HT-29 (cell line): ENCODE measurements at places on chromosomes 2 and 18.
A peak's percentile ranks its signal among the peaks of the same experiment; 100 is the strongest.

GRCh38 chr2:25698752-25699151, 25.4 kb upstream of the DTNB start:
- DNase-seq, result no peak

DNA sequence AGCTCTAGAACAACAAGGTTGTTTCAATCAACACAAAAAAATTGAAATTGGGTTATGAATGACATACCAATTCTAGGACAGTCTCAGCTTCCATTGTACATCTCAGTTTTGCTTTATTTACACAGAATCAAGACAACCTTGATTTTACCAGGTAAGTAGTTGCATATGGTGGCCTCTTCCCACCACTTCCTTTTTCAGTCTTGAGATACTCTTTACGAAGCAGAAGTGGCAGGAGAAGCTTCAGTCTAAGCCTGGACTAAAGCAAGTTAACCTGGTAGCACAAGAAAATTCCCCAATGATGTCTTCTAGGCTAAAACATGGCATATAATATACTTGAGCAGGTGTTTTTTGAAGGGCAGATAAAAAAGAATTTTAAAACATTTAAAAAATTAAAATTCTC, 10.7 kb upstream of the FAM136A start:
- DNase-seq, result no peak

DNA sequence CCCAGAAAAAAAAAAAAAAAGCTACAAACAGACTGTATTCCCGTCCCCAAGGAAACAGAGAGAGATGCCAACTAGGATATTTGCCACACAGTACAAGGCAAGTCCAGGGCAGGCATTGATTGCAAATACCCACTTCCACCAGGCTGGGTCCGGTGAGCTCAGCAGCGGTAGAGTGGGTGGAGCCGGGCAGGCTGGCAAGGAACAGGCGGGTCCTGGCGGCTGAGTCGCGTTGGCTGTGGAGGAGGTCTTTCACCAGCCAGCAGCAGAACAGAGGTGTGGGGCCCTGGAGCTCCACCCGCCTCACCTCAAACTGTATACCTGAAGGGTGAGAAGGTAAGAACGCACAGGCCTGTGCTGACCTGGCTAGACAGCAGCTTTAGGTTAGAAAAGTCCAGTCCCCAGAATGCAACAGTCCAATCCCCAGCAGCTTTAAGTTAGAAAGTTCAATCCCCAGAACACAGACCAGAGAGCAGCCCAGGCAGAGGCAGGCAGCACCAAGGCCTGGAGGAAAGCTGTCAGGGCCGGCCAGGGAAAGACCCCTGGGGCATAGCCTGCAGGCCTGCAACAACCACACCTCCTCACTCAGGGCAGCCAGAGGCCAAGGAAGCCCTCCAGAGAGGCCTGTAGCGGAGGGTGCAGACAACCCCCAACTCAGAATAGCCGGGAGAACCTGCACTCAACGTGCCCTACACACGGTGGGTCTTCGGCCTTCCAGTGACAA, 21.9 kb upstream of the MTERF4 start:
- DNase-seq, result peak; percentile 61

- peak; percentile 94 for DNase-seq
Measured at GRCh38 chr2:42827647-42828486, 35.5 kb upstream of the HAAO start.

- DNase-seq, result no peak
Measured at GRCh38 chr2:204628926-204629712, 83.8 kb downstream of the PARD3B start.

DNA sequence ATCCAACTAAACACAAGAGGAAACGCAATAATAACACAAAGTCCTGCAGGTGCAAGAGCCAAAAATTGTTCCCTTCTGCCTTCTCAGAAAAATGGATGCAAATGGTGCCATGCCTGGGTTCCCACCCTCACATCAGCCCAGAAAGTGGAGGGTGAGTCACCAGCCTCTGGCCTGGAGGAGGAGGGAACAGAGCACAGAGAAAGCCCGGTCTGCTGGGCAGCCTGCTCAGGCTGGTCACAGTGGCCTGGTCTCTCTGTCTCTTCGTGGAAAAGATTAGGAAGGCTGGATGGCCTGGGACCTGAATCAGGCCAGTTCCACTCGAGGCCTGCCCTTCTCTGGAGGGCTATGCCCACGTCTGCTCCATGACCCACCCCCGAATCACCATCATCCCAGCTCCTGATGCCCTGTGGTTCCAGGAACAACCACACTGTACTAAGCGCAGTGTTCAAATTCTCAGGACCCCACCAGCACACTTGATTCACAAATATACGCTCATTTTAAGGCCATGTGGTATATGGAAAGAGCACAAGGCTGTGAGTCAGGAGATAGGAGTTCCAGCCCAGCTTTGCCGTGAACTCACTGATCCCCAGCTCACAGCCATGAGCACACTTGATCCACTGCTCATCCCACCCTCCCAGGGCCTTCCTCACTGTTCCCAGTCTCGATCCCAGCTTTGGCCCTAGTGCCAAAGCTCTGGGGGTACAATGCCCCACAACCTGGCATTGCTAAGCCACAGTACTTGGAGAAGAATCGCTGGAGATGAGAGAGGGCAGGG, 82.1 kb downstream of the ZBTB7C start:
- peak; percentile 17 for DNase-seq
